ENCODE measurements at places on chromosomes 1 and 21.

DNA sequence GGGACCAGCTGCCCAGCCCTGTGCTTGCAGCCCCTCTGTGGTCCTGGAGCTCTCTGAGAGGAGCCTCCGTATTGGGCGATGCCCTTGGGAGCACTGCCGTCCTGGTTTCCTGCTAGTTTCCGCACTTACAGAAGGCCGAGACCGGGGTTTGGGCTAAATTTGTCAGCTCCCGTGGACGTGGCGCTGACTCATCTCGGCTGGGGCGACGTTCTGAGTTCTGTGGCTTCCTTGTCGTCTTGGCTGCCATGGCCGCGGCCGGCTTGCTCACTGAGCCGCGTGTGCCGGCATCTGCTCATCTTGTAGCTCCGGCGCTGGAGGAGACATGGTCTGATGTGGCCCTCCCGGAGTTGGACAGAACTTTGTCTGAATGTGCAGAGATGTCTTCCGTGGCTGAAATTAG lies 64.9 kb downstream of the PCNT start:
- no peak for DNase-seq

GRCh38 chr1:32273391-32274208 lies 18.3 kb upstream of the HDAC1 start:
- peak; percentile 64 for DNase-seq

GRCh38 chr1:119549719-119550132 lies 42.7 kb downstream of the HSD3B1 start:
- peak; percentile 47 for DNase-seq

DNA sequence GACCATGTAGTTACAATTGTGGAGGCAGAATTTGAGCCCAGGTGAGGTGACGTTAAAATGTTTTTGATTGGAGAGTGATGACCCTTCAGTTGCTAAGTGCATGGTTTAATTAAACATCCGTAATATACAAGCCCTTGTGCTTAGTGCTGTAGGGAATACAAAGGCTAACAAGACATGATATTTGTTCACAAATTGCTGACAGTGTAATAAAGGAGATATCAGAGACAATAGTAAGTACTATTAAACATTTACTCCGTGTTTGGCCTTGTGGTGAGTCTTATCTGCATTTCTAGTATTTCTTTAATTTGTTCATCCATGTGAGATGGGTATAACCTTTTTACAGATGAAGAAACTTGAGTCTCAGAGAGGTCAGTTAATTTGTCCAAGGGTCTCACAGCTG lies 37.9 kb downstream of the RLF start:
- DNase-seq = no peak

GRCh38 chr1:210830034-210831028 lies 303.6 kb downstream of the KCNH1 start:
- no peak for DNase-seq

DNA sequence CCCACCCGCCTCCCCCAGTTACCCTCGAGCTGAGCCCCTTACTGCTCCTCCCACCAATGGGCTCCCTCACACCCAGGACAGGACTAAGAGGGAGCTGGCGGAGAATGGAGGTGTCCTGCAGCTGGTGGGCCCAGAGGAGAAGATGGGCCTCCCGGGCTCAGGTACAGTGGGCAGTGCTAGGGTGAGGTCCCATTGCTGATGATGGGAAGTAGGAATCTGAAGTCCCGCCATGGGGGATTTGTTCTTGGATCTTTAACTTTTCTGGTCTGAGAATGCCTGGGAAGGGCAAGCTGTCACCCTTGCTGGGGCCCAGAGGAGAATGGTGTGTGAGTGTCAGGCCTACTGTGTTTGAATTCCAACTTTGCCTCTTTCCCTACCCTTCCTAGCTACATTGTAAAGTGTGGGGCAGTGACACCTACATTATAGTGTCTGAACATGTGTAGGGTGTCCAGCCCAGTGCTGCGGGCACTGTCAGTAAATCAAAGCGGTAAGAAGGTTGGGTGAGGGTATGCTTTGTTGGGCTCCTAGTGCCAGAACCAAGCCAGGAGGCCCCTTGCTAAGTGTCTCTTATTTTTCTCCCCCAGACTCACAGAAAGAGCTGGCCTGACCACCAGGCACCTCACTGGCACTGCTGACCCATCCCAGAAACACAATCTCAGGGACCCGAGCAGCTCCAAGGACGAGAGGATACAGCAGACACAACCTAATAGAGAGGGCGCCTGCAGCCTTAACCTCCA lies 44.7 kb downstream of the YARS1 start:
- no peak for DNase-seq

GRCh38 chr1:41955461-41956159 lies 36.9 kb upstream of the HIVEP3 start:
- peak; percentile 99 for DNase-seq

DNA sequence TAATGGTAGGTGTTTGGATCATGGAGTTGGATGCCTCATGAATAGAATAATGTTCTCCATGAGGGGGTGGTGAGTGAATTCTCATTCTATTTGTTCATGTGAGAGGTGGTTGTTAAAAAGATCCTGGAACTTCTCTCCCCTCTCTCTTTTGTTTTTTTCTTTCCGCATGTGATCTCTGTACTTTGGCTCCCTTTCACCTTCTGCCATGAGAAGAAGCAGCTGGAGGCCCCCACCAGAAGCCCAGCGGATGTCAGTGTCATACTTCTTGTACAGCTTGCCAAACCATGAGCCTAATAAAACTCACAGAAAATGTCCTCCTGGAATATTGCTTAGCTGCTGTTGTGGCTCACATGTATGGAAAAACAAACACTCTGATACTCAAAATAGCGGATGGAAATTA lies 1212.3 kb upstream of the NCAM2 start:
- no peak for DNase-seq

- no peak for DNase-seq
These were observed 14.6 kb upstream of the FLG2 start for GRCh38 chr1:152374451-152374850.

- DNase-seq = no peak
These were observed 250.2 kb downstream of the KIF26B start for GRCh38 chr1:245404952-245405351.

All from RCC 7860 (cell line).